ENCODE measurements at places on chromosomes 3 and 15.

GRCh38 chr3:140370686-140371085 lies 307.2 kb upstream of the TRIM42 start:
- no peak for DNase-seq

DNA sequence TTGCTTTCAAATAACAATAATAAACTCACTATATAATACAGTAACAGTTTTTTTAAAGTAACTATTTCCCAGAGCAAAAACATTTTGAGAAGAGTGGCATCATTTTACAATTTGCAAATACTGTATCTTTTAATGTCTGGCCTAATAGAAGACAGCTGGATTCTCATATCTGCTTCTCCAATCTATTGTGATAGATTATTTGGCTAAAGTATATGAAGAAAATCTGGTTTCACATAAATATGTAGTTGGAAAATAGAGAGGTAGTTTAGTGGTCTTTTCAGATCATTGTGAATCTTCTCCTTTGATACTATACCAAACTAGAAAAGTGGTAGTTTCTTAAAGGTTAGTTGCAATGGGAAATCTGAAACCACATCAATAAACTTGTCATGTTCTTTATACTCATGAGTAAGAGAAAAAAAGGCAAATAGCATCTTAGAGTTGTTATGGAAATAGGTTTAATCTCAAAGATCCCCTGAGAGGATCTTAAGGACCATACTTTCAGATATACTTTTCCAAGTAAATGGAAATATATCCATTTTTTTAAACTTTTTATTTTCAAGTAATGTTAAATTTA lies 124.8 kb upstream of the NR2E3 start:
- no peak for DNase-seq

DNA sequence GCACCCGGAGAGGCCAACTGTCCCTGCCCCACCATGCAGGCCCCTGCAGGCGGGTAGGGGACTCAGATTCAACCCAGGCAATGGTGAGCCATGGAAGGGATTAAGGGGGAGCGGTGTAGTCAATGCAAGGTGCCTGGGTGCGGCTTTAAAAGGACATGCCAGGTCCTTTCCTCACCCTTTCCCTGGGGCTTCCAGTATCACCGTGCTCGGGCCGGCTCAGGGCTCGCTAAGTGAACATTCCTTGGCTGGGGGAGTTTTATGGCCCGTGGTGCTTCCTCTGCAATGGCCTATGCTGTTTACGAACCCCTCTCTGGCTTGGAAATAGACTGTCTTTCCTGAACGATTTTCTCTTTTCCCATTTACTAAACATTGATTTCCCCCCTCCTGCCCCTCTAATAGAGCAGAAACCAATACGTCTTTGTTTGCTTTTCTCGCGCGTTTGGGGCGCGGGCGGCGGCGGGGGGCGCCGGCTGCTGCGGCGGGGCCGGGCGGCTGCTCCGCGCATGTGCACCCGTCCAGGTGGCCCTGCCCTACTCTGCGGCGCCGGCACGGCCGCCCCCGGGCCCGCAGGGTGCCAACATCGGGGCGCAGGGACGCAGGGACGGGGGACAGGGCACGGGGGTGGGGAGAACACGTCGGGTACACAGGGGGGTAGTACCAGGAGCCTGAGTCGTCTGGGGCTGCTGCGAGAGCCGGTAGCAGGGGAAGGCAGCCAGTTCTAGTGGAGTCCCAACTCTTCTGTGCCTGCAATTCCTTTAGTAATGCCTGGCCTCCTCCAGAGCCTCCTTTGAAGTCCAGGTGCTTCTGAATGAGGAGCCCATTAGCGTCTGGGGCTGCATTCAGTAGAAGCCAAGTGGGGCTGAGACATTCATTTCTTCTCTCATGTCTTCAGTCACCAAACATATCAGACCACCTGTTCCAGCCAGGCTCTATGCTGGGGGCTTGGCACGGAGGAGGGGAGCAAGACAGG lies 26.9 kb upstream of the CACNA2D2 start:
- DNase-seq = no peak

DNA sequence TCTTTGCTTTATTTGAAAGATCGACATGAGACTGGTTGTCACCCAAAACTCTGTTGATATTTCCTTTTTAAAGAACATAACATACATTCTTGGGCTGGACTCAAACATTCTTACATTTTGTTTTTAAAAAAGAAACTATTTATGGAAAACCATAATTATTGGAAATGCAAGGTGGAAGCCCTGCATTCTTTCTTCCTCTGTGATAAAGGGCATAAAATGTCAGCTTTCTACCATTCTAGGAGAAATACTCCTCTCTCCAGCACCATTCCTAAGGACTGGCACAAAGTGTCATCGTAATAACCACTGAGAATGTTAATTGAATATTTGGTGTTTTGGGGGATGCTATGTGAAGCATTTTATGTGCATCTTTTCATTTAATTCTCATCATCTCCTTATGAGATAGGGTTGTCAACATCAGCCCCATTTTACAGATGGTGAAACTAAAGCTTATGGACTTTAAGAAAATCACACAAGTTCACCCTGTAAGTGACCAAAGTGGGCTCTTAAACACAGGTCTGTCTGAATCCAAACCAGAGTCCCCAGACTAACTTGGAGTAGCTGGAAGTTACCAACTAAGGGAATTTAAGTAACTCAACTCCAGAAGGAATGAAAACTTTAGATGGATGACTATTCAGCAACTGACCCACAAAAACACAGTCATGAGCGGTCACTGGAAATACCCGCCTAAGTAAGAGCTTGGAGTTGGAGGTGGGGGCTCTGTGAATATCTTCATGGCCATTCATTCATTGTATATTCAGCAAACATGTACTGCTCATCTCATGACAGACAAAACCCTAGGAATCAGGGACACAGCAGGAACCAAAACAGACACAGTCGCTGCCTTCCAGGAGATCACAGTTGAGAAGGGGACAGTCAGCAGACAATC lies 45.9 kb upstream of the LMCD1 start:
- no peak for DNase-seq

- no peak for DNase-seq
These were observed 132.1 kb downstream of the FEZF2 start for GRCh38 chr3:62241279-62241678.

- no peak for DNase-seq
These were observed 29.8 kb downstream of the PLA1A start for GRCh38 chr3:119627461-119627860.

- DNase-seq = no peak
These were observed 121.4 kb downstream of the GMPS start for GRCh38 chr3:155991847-155992246.

- no peak for DNase-seq
These were observed 103.8 kb upstream of the ADPGK start for GRCh38 chr15:72887376-72887775.

GRCh38 chr3:194738254-194739093 lies 52.8 kb downstream of the FAM43A start:
- no peak for DNase-seq

DNA sequence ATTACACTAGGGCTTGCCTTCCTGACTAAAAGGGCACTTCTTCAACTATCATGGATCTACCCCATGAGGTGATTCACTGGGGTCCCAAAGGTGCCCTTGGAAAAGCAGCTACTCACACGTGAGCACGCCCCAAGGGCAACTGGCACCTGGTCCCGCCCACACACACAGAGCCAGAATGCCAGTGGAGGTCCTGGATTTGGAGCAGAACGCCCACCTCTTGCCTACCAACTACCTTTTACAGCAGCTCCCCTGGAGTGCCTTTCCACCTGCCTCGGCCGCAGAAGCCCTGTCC lies 1.8 kb upstream of the CTDSPL start:
- no peak for DNase-seq

- DNase-seq = no peak
These were observed 134.8 kb upstream of the MEF2A start for GRCh38 chr15:99430881-99431401.

DNA sequence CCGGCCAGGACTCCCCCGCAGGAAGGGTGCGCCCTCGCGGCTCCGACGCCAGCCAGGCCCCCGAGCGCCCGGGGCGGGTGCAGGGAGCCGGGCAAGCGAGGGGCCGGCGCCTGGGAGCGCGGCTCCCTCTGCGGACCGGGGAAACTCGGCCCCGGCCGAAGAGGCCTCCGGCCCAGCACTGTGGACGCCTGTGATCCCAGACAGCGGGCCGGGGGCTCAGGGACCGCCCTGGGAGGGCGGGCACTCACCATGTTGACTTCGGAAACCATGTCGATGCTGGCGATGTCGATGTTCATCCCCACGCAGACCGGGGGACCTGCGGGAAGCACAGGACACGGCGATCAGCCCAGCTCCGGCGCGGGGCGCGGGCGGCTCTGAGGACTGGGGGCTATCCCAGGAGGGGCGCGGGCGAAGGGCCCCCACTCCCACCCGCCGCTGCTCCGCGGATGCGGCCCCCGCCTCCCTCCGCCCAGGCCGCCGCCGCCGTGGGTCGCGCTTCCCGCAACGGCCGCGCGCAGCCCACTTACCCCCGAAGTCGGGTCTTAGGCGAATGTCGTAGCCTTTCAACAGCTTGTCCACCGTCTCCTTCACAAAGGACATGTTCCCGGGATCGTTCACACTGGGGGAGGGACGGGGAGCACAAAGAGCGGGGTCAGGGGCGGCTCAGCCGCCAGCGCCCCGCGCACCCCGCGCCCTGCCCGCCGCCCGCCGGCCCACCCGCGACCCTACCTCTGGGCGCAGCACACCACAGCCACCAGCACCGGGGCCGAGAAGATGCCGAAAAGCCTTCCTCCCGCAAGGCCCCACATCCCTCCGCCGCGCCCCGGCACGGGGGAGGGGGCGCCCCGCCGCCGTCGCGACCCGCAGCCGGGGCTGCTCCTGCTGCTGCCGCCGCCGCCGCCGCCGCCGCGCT lies at the start of gene GABRB3:
TSS of gene GABRB3 (minus strand) at position 913 of the 913 bp plus-strand sequence.
- DNase-seq = peak; percentile 11

GRCh38 chr15:40183636-40184463 lies 23.0 kb downstream of the BUB1B start:
- no peak for DNase-seq

- DNase-seq = no peak
These were observed 1.1 kb downstream of the FBN1 start for GRCh38 chr15:48644467-48644826.

- no peak for DNase-seq
These were observed 6.0 kb upstream of the TFRC start for GRCh38 chr3:196087906-196088305.

DNA sequence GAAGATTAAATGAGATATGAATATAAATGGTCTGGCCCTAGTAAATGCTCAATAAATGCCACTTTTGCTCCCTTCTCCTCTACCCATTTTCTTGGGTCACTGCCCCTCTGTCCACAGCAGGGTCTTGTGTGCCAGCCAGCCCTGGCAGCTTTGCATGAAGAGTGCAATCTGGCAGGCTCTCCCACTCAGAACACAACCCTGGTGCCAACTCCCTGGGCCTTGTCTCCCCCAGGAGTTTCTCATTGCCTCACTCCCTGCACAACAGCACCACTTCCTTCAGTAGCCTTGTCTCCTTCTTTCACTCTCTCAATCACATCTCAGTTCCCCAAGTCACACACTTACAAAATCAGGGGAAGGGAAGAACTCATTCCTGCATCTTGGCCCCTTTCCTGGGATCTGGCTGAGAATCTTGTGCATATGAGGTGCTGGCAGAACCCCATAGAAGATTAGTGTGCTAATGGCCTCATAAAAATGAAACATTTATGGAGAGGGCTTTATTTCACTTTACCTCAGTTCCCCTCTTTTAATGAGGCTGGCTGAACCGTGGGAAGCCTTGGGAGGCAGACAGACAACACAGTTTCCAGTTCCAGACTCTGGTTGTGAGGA lies 445.9 kb upstream of the PROK2 start:
- no peak for DNase-seq

- DNase-seq = no peak
These were observed 207.1 kb downstream of the PTPRG start for GRCh38 chr3:61768284-61769037.

DNA sequence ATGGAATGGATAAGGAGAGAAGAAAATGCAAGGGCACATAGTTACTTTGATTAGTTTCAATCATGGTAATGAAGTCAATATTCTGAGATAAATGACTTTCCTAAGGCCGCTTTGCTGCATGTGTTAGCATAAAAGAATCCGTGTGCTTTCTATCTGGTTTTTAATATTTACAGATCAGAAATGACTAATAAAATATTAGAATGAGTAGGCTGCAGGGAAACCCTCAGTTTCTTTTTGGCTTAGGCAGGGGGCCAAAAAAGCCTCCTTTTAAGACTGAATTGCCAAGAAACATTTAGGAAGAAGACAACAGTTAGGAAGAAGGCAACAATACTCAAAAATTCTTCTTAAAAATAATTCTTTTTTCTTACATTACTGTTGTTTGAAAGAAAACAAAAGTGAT lies 11.6 kb downstream of the NEK11 start:
- no peak for DNase-seq

- DNase-seq = no peak
These were observed 42.8 kb downstream of the GAP43 start for GRCh38 chr3:115666081-115666480.

DNA sequence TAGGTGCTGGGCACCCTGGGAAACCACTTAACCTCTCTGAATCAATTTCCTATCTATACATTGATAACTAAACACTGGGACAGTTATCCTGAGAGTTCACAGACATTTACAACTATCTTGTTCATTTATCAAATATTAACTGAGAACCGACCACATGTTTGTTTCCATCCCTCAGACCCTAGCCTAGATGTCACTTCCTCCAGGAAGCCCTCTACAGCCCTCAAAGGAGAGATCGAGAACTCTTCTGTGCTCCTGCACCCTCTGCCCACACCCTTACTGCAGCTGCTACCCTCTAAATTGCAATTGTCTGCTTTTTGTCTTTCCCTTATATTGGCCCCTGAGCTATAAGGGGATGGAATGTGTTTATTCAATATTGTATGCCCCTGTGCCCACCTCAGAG lies 46.1 kb downstream of the SRGAP3 start:
- no peak for DNase-seq

GRCh38 chr3:163644172-163644571 lies 1434.1 kb downstream of the SI start:
- no peak for DNase-seq

- no peak for DNase-seq
These were observed 82.7 kb downstream of the SLC25A26 start for GRCh38 chr3:66303491-66303901.

GRCh38 chr3:2441558-2441957 lies 342.9 kb downstream of the CNTN4 start:
- no peak for DNase-seq

GRCh38 chr15:63056829-63057228 lies 14.3 kb downstream of the TPM1 start:
- no peak for DNase-seq

GRCh38 chr3:151305060-151305774 lies 11.4 kb downstream of the GPR87 start:
- no peak for DNase-seq

GRCh38 chr3:13135251-13135810 lies 62.1 kb upstream of the IQSEC1 start:
- no peak for DNase-seq

DNA sequence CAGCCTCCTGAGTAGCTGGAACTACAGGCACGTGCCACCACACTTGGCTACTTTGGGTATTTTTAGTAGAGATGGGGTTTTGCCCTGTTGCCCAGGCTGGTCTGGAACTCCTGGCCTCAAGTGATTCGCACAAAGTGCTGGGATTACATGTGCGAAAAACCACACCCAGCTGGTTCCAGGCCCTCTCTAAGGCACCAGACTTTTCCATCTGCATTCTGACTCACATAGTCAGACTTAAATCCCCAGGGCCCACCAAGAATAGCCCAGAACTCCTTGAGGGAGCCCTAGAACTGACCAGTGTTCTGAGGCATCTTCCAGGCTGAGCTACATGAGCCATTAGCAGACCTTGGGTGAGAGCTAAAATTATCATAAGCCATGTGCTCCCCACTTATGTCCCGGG lies 68.1 kb downstream of the NMD3 start:
- DNase-seq = no peak

- no peak for DNase-seq
These were observed 268.9 kb downstream of the SHOX2 start for GRCh38 chr3:157837336-157837735.

- no peak for DNase-seq
These were observed 113.2 kb downstream of the TCF12 start for GRCh38 chr15:57031605-57032004.

- DNase-seq = no peak
These were observed 65.1 kb upstream of the TBL1XR1 start for GRCh38 chr3:177262396-177262795.
